ENCODE measurements at places on chromosomes 5 and 9.

GRCh38 chr5:156327296-156327695, 332 bp downstream of the SGCD start:
- DNase-seq, result no peak

DNA sequence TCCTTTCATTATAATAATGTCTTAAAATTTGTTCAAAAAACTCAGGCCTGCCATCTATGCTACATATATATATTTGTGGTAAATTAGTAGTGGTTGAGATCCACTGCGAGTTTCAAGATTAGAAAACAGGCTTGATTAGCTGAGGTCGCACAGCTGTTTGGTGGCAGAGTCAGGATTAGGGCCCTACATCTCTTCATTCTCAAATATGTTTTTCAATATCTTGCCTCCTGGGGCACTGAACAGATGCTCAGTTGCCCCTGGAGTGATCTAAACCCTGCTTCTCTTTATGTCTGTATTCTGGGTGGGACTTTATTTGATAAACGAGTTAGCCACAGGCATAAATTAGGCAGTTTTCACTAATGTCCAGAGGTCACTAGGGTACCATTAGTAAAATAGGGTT, 27.8 kb upstream of the CEP120 start:
- no peak for DNase-seq

DNA sequence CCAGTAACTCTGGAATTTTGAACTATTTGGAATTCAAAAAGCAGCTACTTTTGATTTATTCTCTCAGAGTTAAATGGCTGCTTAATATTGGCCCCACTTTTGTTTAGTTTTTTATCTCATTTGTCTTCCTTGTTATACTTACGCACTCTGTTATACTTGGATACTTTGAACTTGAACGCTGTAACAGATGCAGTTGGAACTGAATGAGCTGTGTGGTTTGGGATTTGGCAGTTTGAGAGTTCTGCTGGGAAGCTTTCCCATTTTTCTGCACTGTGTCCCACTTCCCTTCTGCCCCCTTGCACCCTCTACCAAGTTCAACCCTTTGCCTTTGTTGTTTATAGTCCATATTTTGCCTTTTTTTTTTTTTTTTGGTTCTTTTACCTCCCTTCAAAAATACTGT, 3.8 kb downstream of the RHOBTB3 start:
- no peak for DNase-seq

DNA sequence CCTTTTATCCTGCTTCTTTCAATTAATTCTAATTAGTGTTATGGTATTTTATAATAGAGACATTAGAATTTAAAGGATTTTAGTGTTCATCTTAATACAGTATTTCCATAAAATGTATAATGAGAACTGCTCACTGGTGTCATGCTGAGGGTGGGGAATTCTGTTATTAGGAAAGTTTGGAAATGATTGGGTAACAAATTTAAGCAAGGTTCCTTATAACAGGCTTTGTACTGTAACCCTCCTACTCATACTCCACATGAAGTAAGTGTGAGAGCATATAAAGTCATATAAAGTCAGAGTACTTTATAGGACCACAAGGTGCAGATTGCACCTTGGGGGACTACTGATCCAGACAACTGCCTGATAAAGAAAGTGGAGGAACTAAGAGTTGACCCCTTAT, 42.2 kb downstream of the SV2C start:
- DNase-seq, result no peak

GRCh38 chr9:86978922-86979474, 31.7 kb upstream of the GAS1 start:
- no peak for DNase-seq

DNA sequence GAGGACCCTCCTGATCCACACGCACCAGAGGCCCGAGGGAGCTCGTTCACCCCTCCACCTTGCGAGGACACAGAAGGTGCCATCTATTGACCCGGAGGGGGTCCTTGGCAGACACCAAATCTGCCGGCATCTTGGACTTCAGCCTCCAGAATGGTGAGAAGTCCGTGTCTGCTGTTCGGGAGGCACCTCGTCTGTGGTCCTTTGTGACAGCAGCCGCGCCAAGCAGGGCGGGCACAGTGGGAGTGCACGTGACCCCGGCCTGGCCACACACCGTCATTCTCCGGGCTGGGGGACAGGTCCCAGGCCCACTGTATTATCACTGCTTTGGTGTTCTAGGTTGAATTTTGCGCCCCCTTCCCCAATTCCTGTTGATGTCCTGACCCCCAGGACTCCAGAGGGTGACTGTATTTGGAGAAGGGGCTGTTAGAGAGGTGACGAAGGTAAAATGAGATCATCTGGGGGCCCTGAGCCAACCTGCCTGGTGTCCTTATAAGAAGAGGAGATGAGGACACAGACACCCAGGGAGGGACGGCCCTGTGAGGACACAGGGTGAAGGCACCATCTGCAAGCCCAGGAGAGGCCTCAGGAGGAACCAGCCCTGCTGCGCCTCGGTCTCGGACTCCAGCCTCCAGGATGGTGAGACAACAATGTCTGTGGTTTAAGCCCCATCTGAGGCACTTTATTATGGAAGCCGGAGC, 15.7 kb downstream of the LPCAT1 start:
- DNase-seq, result no peak

DNA sequence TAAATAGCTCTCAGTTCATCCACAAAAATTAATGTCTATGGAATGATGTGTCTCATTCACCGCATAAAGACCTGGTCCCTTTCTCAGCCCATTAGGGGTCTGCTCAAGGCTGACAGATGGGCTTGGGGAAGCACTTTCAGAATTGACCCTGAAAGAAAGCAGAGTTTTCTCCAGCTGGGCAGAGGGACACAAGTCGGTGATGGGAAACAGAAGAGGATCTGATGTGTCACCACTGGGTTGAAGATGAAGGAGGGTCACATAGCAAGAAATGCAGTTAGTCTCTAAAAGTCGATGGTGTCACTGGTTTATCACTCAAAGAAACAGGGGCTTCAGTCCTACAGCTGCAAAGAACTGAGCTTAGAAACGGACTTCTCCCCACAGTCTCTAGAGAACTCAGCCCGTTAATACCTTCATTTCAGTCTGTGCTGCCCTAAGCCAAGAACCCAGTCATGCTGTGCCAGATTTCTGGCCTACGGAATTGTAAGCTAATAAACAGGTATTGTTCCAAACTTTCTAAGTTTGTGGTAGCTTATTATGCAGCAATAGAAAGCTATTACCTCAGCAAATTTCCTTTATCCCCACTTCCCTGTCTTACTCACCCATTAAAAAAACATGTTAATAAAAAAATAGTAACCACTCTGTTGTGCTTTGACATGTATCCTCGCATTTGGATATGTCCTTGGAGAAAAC, 64.6 kb downstream of the ADAMTS12 start:
- DNase-seq, result no peak

DNA sequence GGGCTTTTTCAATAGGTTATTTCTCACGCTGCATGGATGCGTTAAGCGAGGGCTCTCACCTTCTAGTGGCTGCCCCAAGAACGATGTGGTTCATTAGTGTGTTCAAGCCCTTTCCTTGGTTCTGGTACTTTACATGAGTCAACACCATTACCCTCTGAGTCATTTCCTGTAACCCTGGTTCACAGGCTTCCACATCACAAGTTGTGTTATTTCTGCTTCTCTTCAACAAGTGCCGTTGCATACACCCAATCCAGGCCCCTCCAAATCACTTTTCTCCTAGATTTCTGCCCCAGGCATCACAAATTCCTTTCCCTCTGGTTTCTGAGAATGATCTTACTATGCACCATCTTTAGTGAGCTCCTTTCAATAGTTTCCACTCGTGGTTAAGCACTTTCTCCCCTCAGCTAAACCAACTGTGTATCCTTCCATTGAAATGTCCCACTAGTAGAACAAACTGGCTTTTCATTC, 69.5 kb upstream of the RAD23B start:
- DNase-seq, result no peak

GRCh38 chr5:71475788-71476384, 20.4 kb downstream of the BDP1 start:
- DNase-seq, result peak; percentile 64

GRCh38 chr5:126868338-126869004, 91.5 kb downstream of the LMNB1 start:
- no peak for DNase-seq

- no peak for DNase-seq
Observed at GRCh38 chr9:130845254-130845653, 10.2 kb downstream of the ABL1 start.

DNA sequence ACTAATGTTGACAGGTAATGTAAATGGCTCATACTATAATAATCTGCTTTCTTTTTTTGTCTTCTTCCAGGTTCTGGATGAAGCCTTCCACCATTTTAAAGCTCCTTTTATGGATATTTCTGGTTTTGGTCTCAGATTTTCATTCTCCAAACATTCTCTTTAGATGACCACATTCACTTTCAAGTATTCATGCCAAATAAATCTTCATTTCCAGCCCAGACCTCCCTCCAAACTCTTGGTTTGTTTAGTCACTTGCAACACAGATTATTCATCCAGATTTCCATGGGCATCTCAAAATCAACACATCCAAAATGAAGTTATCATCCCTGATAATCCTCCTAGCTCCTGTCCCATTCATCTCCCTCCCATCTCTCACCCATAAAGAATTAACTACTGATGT, 40.3 kb upstream of the SVEP1 start:
- no peak for DNase-seq

GRCh38 chr9:82410306-82410705, 421.7 kb downstream of the SPATA31D1 start:
- no peak for DNase-seq

- DNase-seq, result no peak
Observed at GRCh38 chr5:168477060-168477459, 9.2 kb upstream of the RARS1 start.

- no peak for DNase-seq
Observed at GRCh38 chr9:25562101-25562500, 116.1 kb downstream of the TUSC1 start.

DNA sequence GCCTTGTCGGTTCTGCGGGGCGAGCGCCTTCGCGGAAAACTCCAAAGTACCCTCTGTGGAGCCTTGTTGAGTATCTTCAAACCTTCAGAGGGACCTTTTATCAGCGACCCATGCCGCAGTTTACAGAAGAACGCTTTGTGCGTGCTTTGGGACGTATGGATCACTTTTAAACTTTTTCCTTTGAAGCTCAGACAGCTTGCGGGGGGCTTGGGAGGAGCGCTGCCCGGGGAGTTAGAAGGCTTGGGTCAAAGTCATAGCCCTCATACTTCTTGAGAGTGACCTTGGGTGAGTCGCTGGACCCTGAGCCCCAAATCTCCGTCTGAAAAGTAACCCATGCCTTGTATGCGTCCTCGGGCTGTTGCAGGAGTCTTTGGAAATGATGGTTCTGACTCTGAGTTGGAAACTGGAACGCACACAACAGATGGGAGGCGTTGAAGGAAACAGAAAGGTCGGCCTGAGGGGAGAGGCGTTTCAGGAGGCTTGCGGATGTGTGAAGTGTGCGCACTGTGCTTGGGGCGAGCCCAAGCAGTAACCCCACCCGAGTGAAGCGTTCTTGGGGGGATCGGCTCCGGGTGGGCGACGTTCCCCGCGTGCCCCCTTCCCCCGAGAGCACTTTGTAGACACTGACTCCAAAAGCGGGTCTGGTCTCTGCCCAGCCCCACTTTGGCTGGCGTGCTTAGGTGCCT, 661 bp upstream of the SLC25A51 start:
- peak; percentile 34 for DNase-seq

GRCh38 chr5:159316519-159317383, 13.5 kb downstream of the IL12B start:
- peak; percentile 62 for DNase-seq

GRCh38 chr9:114588210-114588609, 641 bp downstream of the ATP6V1G1 start:
- no peak for DNase-seq

- DNase-seq, result no peak
Observed at GRCh38 chr9:91771864-91772263, 178.2 kb downstream of the ROR2 start.

- DNase-seq, result no peak
Observed at GRCh38 chr9:127067603-127068220, 54.7 kb downstream of the ANGPTL2 start.

- DNase-seq, result no peak
Observed at GRCh38 chr9:132697230-132697629, 27.0 kb downstream of the GTF3C4 start.

GRCh38 chr5:135704616-135705015, 125.8 kb upstream of the CXCL14 start:
- DNase-seq, result no peak

- no peak for DNase-seq
Observed at GRCh38 chr9:135448663-135449100, 30.9 kb upstream of the PPP1R26 start.

DNA sequence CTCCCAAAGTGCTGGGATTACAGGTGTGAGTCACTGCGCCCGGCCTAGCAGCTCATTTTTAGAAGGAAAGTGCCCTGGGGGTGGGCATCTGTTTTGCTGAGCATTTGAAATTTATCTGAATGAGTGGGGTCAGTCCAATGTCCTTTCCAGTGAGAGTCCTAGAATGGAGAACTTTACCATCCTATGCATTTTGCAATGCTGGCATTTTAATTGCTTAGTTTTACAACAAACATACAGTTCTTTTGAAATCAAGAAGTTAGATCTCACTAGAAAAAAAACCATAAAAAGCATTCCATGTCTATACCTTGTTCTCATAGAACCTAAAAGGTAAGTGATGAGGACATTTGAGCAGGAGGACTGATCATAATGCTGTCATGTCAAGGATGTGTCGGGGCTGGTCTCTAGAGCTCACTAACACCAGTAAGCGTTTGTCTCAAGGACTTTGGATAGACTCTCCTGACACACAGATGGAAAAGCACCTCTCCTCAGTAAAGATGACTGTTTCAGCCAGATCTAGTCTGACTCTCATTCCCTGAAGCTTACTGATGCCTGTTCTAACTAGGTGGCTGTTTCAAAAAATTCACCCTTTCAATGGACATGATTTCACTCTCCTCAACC, 83.9 kb downstream of the DCP2 start:
- DNase-seq, result no peak

DNA sequence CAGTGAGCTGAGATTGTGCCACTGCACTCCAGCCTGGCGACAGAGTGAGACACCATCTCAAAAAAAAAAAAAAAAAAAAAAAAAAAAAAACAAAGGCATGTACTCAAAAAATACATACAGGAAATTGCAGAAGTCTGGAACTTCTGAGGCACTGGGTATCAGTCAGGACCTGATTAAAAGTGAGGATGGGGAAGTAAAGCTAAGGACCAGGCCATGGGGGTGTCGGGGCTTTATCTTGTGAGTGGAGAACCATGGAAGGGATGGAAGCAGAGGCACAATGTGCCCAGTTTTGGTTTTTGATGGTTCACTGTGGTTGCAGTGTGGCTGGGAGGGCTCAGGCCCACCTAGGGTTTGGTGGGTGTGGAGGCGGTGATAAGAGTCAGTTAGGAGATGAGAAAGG, 212.7 kb upstream of the PIK3R1 start:
- DNase-seq, result no peak

DNA sequence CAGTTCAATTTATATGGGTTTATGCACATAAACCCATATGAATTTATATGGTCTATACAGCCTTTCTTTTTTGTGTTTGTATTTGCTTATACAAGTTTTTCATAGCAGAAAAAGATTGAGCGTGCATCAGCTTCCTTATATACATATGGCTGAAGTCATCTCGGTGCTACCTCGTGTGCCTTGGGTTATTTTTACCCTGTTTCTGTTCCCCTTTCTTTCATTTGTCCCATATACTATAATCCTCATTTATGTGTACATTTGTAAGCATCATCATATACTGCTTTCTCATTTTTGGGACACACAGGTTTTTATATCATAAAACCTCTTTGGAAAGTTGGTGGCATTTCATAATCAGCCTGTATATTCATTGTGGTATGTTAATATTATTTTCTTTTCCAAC, 107.8 kb upstream of the ADAMTSL1 start:
- no peak for DNase-seq
